ENCODE measurements at places on chromosomes 2 and 18. TPM values are rescaled to one million over a fixed set of nuclear protein-coding genes. Genes with fewer than 3 reads are reported as not detected.
A peak's percentile ranks its signal among the peaks of the same experiment; 100 is the strongest.

The DOK6 gene
- not detected for total RNA-seq

The CD8A gene
- 0.31 TPM for total RNA-seq

The LYPD1 gene
- total RNA-seq, result not detected

- H3K27me3 ChIP-seq, result no peaks in the 10 kb centered on the region
- no peak for DNase-seq
- H3K4me1 ChIP-seq, result no peaks in the 10 kb centered on the region
- H3K4me3 ChIP-seq, result no peak overlapping the region
- H3K36me3 ChIP-seq, result no peaks in the 10 kb centered on the region
- no peak overlapping the region for H3K27ac ChIP-seq
These were observed 130.8 kb downstream of the UPP2 start for GRCh38 chr2:158232476-158232875.

DNA sequence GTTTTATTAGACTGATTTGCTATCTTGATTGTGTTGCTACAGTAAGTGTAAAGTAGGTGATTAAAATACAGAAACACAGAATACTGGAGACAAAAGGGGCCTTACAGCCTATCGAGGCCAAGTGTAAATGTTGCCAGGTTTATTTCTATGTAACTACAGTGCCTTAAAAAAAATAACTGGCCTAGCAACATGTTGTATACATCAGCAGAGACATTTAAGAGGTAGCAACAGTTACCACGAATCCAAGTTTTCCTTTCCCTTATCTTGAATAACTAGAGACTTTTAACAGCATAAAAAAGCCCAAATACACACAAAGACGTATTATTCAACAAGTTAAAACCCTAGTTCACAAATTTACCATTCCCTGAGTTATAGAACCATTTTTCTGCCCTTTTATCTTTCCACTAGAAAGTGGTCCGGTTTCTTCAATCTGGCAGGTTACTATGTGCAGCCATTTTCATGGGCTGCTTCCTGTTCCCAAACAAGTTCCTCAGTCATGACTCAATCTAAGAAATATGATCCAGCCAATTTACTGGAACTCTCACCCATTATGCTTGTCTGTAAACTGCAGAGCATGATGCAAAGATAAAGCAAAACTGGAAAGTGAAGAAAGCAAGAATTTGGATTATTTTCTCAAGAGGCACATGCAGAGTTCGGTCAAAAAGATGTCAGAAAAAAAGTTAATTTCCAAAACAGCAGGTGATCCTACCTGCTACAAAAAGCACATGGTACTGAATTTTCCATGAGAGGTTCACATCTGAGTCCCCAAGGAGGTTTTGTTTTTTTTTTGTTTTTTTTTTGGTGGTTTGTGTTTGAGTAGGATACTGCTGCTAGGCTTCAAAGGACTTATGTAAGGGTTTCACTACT, 22.2 kb downstream of the NFE2L2 start:
- H3K27ac ChIP-seq, result peak overlapping the region; percentile 91
- DNase-seq, result no peak

DNA sequence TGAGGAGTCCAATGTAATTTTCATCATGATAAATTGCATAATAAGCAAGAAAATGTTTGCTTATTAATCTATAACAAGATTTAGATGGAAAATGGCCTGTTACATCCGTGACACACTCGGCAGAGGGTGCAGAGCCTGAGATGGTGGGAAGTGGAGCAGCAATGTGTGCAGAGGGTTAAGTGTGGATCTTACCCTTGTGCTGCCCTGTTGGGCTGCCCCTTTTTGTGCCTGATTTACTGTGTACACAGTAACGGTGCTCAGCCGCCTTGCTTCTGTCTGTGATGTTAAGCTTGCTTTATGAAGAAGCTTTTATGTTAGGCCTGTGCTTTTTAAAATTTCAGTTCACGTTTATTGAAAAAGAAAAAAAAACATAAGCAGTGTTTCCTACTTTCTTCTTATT, 220.2 kb upstream of the BOD1L2 start:
- H3K27me3 ChIP-seq, result no peaks in the 10 kb centered on the region
- no peak overlapping the region for H3K27ac ChIP-seq
- DNase-seq, result no peak
- H3K4me1 ChIP-seq, result no peaks in the 10 kb centered on the region
- H3K36me3 ChIP-seq, result no peaks in the 10 kb centered on the region

- H3K27me3 ChIP-seq, result no peaks in the 10 kb centered on the region
- H3K4me3 ChIP-seq, result no peak overlapping the region
- H3K4me1 ChIP-seq, result peaks cover 6% of the 10 kb centered on the region
- no peaks in the 10 kb centered on the region for H3K36me3 ChIP-seq
- no peak overlapping the region for H3K27ac ChIP-seq
These were observed 2.9 kb downstream of the IL18R1 start for GRCh38 chr2:102358496-102358895.

- DNase-seq, result no peak
- no peak overlapping the region for H3K4me3 ChIP-seq
- H3K27ac ChIP-seq, result no peak overlapping the region
- no peaks in the 10 kb centered on the region for H3K36me3 ChIP-seq
These were observed 104.6 kb downstream of the LDLRAD4 start for GRCh38 chr18:13323186-13323585.

DNA sequence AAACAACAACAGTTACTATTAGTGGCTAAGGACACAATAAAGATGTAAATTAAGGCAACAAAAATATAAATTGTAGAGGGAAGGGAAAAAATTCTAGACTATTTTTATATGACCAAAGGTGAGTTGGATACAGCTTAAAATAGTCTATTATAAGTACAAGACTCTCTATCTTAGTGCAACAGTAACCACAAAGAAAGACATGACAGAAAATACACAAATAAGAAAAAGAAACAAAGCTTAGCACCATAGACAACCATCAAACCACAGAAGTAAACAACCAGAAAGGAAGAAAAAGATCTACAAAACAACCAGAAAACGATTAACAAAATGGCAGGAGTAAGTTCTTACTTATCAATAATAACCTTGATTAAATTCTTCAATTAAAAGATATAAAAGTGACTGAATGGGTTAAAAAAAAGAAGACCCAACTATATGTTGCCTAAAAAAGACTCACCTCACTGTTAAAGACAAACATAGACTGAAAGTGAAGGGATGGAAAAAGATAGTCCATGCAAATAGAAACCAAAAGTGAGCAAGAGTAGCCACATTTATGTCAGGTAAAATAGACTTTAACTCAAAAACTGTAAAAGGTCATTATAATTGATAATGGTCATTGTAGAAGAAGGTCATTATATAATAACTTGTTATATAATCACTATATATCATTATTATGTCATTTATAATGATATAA, 62.5 kb downstream of the USP40 start:
- no peak for DNase-seq
- peaks cover 5% of the 10 kb centered on the region for H3K4me1 ChIP-seq
- H3K27ac ChIP-seq, result no peak overlapping the region

GRCh38 chr2:6011921-6012320, 319.7 kb downstream of the SOX11 start:
- no peak overlapping the region for H3K4me3 ChIP-seq
- H3K4me1 ChIP-seq, result no peaks in the 10 kb centered on the region
- H3K36me3 ChIP-seq, result no peaks in the 10 kb centered on the region
- DNase-seq, result no peak
- H3K27ac ChIP-seq, result no peak overlapping the region
- H3K27me3 ChIP-seq, result no peaks in the 10 kb centered on the region
